Hepatic stellate cell (primary cell): ENCODE measurements at places on chromosomes 13 and 19.

DNA sequence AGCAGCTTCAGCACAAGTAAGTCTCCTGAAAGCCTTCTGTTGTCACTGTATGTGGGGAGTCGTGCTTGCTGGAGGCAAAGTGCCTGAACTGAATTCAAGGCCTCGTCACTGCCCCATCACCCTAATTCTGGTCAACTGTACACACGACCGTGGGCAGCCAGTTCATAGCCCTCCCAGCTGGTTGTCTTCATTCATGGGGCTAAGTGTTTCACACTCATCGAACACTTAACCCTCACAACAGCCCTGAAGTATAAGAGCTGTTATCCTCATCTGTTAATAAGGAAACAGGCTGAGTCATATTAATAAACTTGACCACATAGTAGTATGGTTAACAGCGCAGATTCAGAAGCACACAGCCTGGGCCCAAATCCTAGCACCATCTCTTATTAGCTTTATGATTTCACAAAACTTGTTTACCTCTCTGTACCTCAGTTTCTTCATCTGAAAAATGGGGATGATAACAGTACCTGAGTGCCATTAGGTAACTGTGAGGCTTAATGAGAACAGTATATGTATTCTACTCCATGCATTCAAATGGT is 66.7 kb downstream of the CDADC1 start:
- DNase-seq: no peak

DNA sequence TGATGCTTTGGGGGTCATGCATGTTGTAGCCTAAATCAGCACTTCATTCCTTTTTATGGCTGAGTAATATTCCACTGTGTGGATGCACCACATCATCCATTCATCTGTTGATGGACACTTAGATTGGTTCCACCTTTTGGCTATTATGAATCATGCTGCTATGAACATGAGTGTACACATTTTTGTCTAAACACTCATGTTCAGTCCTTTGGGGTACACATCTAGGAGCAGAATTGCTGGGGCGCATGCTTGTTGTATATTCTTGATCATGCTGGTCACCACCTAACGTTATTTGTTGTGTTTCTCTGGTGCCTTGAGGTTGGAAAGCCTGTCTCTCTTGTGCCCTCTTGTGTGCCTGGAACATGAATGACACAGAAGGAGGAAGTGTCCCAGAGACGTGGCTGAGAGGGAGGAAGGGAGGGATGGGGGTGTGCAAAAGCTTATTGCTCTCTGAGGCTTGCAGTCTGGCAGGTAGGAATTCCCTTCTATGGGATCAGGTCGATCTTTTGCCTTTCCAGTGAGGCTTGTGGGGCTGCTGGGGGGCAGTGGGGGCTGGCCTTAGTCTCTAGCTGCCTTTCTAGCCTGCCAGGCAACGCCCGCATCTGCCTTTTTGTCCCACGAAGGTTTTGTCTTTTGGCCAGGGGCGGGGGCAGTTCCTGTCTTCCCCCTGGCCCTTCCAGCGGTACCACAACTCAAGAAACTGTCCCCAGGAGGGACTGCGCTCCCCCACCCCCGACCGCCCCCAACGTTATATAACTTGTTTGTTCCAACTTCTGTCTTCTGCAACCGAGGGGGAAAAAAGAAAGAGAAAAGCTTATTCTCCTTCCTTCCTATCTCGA is 7.6 kb downstream of the KLHL26 start:
- DNase-seq: no peak

DNA sequence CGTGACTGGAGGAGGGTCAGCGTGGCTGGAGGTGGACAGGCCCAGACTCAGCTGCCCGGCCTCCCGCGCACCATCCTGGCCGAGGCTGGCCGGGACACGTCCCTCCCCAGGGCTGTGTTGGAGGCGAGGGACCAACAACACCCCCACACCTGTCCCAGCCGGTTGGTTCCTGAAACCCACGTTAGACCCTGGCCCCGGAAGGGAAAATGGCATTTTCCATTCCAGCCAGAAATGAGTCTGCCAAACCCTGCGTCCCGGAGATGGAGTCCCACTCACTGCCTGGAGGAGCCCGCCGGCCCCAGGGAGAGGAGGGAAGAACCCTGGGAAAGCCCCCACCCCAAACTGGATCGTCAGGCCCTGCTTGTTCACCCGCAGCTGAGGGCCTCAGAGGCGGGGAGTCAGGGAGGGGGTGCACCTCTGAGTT is 4.8 kb upstream of the WDR18 start:
- no peak for DNase-seq

- no peak for DNase-seq
These were observed 31.0 kb downstream of the TDRD12 start for GRCh38 chr19:32750441-32751055.

DNA sequence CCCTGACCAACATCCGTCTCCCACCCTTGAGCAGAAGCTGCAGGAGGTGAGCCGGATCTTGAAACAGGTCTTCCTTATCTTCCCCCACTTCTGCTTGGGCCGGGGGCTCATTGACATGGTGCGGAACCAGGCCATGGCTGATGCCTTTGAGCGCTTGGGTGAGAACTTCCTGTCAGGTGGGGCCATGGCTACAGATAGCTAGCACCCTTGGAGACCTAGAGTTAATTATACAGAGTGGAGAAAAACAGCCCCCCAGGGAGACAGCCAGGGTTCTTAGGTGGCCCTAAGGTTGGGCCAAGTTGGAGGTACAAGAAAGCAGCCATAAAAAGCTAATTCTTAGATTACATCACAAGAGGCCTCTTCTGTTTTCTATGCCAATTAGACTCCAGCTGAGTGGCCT is 8.9 kb upstream of the ARHGAP45 start:
- DNase-seq: no peak

DNA sequence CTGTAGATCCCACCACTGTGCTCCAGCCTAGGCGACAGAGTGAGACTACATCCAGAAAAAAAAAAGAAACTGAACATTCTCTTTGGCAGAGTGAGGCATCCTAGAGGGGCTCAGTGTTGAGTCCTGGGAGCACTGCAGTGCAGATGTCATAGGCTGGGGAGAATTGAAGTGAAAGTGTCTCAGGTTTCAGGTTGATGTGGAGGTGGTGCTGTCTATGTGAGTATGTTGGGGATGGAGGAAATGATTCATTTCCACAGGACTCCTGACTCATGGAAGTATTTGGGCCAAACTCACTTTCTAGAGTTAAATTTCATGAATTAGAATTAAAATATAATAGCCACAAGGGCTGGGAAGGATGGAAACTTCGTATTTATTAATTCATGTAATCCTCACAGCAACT is 134.4 kb upstream of the TSC22D1 start:
- peak; percentile 64 for DNase-seq

DNA sequence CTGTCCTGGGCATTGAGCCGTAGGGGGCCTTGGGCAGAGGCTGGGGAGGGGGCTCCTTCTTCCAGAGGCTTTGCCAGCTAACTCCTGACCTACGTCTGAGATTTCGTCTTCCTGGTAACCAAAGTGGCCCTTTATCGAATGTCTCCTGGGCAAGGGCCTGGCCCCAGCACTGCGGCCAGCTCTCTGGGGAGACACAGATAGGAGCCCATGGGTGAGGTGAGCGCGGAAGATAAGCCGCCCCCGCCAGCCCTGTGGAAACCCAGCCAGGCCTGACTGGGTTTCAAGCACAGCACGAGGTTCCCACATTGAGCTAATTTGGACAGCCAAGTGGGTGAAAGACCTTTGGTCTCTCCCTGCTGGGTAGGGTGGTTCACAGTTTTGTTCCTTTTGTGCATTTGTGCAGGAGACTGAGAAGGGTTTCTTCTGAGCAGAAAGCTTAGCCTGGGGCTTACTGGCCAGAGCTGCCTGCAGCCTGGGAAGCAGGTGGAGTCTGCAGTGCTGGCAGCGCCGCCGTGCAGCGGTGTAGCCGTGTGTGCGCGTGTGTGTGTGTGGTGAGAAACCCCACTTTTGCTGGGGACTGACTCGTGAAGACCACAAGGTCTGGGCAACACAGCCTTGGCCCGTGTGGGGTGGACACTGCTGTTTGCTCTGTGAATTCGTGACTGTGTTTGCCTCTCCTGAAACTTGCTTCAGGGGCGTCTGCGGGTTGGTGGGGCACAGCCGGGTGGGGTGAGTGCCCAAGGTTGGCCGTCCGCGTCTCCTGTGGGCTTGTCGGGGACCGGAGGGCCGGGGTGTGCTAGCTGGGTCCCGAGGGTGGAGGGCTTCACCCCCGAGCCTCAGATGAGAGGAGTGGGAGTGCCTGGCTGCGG is 2.5 kb downstream of the BSG start:
- DNase-seq: no peak

DNA sequence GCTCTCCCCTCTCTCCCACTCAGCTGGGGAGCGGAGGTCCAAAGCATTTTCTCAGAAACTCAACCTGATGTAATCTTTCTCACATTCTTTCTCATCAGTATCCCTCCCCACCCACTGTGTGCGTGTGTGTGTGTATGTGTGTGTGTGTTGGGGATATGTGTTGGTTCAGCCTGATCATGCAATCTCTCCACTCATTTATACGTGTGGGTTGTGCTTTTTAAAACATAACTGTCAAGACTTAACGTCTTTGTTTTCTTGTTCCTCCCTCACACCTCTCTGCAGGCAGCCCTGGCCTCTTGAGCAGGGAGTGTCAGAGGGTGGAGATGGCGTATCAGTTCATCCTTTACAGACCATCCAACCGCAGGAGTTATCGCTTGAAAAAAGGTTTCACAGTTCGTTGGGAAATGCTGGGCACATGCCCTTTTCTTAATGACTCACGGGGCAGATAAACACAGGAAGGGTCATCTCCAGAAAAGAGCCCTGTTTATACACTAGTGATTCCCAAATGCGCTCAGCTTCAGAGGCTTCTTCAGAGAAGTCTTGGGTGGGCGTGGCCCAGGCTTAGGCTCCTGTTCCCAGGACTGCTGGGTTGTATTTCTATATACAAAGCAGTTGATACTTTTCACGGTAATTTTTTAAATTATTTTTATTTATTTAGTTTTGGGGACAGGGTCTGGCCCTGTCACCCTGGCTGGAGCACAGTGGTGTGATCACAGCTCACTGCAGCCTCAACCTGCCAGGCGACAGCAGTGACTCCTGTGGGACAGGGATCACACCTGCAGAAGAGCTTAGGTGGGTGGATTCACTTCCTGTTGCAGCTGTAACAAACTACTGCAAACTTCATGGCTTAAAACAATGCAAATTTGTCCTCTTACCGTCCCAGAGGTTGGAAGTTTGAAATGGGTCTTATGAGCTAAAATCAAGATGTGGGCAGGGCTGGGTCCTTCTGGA is 60.3 kb downstream of the CCDC70 start:
- no peak for DNase-seq

DNA sequence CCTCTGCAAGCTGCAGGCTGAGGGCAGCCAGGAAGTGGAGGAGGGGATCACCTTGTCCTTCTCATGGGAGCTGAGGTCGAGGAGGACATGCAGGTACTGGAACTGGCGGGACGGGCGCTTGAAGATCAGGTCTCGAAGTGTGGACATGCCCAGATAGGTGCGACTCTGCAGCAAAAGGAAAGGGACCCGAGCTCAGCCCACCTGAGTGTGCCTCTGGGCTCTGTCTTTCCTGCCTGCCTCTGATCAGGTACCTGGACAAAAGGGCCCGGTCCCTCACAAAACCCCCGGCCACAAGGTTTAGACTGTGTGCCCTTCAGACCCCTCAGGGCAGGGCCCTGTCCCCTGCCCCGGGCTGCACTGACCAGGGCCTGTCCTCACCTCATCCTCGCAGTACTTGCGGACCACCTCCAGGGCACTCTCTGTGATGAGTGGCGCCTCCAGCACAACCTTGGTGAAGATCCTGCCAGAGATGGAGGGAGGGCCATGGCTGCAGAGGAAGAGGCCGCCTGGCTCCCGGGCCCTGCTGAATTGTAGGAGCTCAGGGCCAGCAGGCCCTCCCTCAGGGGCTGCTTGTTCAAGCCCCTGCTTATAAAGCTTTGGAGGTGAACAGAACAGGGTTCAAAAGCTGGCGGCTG is 12.5 kb upstream of the RSPH6A start:
- no peak for DNase-seq

- DNase-seq: no peak
These were observed 2.2 kb downstream of the C13orf46 start for GRCh38 chr13:113971471-113972231.

GRCh38 chr19:19226204-19226603 is 14.4 kb downstream of the NCAN start:
- DNase-seq: no peak

- DNase-seq: no peak
These were observed 16.3 kb downstream of the LCP1 start for GRCh38 chr13:46165485-46166223.

GRCh38 chr13:40652588-40652940 is 13.9 kb downstream of the FOXO1 start:
- DNase-seq: no peak

- DNase-seq: no peak
These were observed 8.7 kb downstream of the GPR32 start for GRCh38 chr19:50778906-50779430.

- DNase-seq: no peak
These were observed 3.5 kb upstream of the SLC1A5 start for GRCh38 chr19:46791944-46792343.

DNA sequence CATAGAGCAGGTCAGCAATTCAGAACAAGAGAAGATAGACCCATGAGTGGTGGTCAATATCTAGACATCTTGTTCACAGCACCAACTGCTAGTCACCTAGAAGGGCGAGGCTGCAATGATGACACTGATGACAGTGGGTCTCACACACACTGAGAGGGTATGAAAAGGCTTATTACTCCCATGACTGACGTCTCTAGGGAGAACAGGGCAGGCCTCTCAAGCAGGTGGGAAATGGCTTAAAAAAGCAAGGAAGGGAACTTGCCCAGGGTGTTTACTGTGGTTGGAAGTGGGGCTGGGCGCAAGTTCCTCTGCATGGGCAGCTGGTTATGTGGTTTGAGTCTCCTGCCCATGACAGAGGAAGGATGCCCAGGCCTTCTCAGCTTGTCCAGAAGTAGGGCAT is 33.8 kb downstream of the ZNF44 start:
- no peak for DNase-seq

DNA sequence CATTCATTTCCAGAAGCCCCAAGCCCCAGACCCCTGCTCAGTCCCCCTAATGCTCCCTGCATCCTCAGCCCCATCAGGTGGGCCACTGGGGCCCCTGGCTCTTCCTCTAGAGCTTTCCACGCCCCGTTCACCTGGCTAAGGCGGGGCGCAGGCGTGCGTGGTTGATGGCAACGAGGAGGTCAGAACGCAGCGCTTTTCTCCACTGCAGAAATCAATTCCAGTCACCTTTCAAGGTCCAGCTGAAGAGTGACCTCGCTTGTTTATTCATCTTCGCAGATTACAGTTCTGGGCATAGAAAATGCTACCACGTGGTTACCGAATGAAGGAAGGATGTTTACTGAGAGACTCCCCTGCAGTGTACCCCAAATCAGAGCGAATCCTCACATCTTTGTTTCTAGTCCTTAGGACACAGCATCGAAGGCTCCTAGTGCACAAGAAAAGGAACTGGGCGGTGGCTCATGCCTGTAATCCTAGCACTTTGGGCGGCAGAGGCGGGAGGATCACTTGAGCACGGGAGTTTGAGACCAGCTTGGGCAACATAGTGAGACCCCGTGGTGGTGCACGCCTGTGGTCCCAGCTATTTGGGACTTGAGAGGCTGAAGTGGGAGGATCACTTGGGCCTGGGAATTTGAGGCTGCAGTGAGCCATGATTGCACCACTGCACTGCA is 828 bp upstream of the PBX4 start:
- no peak for DNase-seq

- no peak for DNase-seq
These were observed 1.3 kb downstream of the ZNF175 start for GRCh38 chr19:51572410-51572809.

GRCh38 chr13:54287062-54287764 is 1258.6 kb downstream of the OLFM4 start:
- no peak for DNase-seq

- no peak for DNase-seq
These were observed 179.3 kb downstream of the ZIC5 start for GRCh38 chr13:99792079-99792921.

GRCh38 chr13:79770056-79770455 is 289.1 kb downstream of the NDFIP2 start:
- DNase-seq: no peak

- no peak for DNase-seq
These were observed 25.0 kb downstream of the SHC2 start for GRCh38 chr19:435707-436412.
